GM23338 (cell line): ENCODE measurements at places on chromosomes 4 and X. TPM values are rescaled to one million over a fixed set of nuclear protein-coding genes. Genes with fewer than 3 reads are reported as not detected.

The ZDHHC15 gene
- 4.3 and 4.7 TPM in 2 replicates for total RNA-seq

The MAGEC2 gene
- not detected in 2 replicates for total RNA-seq

The TFDP3 gene
- not detected in 2 replicates for total RNA-seq

The TRPC3 gene
- 0.74 and 1.0 TPM in 2 replicates for total RNA-seq

The DAPP1 gene
- not detected in 2 replicates for total RNA-seq

The SSX3 gene
- total RNA-seq: not detected in 2 replicates

The WDR13 gene
- total RNA-seq: 24.2 and 34.9 TPM in 2 replicates

The CFAP47 gene
- 0.47 TPM in 1 of 2 replicates, not detected in the other for total RNA-seq
